ENCODE measurements at places on chromosomes 2 and 18.

GRCh38 chr2:117349687-117350086, 464.8 kb upstream of the DDX18 start:
- no peak overlapping the region for H3K27ac ChIP-seq
- H3K4me3 ChIP-seq: no peak overlapping the region
- H3K36me3 ChIP-seq: no peaks in the 10 kb centered on the region
- DNase-seq: no peak
- H3K4me1 ChIP-seq: no peaks in the 10 kb centered on the region

GRCh38 chr2:135744760-135745314, 3.2 kb downstream of the UBXN4 start:
- H3K27me3 ChIP-seq: no peaks in the 10 kb centered on the region
- H3K4me3 ChIP-seq: peak overlapping the region; percentile 63
- H3K4me1 ChIP-seq: peaks cover 31% of the 10 kb centered on the region
- H3K27ac ChIP-seq: no peak overlapping the region

DNA sequence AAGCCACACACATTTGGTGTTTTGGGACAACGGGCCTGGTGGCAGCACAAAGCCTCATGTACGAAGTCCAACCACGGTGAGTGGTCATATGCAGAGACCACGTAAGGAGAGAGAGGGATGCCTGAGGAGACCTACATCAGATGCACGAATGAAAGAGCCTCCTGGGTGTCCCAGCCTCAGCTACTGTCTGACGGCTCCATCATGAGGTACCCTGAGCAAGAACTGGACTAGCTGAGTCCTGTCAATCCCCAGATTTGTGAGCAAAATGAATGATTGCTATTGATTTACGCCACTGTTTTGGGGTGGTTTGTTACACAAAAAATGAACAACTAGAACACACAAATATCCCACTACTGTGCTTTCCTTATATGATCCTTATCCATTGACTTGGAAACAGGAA, 275.7 kb upstream of the KYNU start:
- H3K4me1 ChIP-seq: no peaks in the 10 kb centered on the region
- H3K36me3 ChIP-seq: no peaks in the 10 kb centered on the region
- H3K4me3 ChIP-seq: no peak overlapping the region
- no peak overlapping the region for H3K27ac ChIP-seq

DNA sequence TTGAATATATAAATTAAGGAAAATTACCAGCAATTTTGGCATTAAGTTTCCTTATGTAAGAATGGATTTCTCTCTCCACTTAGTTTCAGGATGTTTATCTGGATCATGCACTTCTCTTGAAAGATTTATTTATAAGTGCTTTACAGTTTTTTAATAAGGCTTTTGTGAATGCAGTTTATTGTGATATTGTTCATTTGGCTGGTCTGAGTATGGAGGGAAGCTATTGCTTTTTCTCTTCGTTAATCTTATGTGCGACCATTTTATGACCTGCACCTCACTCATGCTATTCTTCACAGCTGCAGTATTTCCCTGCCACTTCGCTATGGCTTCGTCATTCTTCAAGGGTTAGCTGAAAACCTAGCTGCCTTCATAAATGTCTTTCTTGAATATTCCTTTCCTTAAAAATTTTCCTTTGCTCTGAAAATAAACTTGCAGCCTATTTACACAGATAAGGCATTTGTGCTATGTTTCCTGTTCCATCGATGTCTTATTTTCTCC, 233.4 kb downstream of the SOCS6 start:
- H3K27me3 ChIP-seq: no peaks in the 10 kb centered on the region
- no peak overlapping the region for H3K4me3 ChIP-seq
- H3K36me3 ChIP-seq: no peaks in the 10 kb centered on the region
- DNase-seq: no peak
- no peaks in the 10 kb centered on the region for H3K4me1 ChIP-seq

- peaks cover 4% of the 10 kb centered on the region for H3K36me3 ChIP-seq
- H3K4me1 ChIP-seq: peaks cover 50% of the 10 kb centered on the region
- no peak for DNase-seq
- peak overlapping the region; percentile 35 for H3K27ac ChIP-seq
- peaks cover 51% of the 10 kb centered on the region for H3K27me3 ChIP-seq
- H3K4me3 ChIP-seq: no peak overlapping the region
Observed at GRCh38 chr18:46337271-46337670, 233.1 kb downstream of the HAUS1 start.

DNA sequence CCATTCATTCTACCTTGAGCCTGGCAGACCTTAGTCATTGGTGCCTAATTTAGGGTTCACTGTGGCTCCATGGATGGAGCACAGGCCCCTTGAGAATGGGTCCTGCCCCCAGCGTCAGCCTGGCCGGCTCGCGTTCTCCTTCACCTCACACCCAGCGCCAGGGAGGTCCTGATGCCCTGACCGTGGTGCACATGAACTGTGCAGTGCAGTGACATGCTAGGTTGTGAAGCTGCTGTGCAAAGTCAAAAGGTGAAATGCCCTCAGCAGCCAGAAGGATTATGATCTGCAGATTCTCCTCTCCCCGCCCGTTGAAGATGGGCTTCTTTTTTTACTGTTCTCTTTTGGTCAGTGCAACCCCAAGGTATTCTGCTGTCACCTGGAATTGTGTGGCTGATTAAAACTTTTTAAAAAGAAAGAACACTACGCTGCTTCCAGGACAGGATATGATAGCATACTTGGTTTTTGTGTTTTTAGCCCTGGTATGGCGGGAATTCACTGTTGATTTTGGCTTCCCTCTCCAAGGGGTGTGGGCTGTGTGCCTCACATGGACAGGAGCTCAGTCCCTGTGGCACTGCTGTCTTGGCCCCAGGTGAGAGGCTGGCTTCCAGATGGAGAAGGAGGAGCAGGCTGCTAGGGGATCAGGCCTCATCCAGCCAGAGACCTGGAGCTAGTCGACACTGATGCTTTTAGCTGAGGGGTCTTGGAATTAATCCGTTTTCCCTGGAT, 49.4 kb upstream of the MCFD2 start:
- DNase-seq: no peak
- peaks cover 21% of the 10 kb centered on the region for H3K36me3 ChIP-seq
- H3K27ac ChIP-seq: no peak overlapping the region
- no peaks in the 10 kb centered on the region for H3K27me3 ChIP-seq
- H3K4me1 ChIP-seq: peaks cover 13% of the 10 kb centered on the region
- no peak overlapping the region for H3K4me3 ChIP-seq

GRCh38 chr2:117086174-117086942, 728.1 kb upstream of the DDX18 start:
- DNase-seq: no peak
- H3K27me3 ChIP-seq: no peaks in the 10 kb centered on the region

GRCh38 chr18:45900623-45901022, 66.5 kb downstream of the EPG5 start:
- peaks cover 2% of the 10 kb centered on the region for H3K4me1 ChIP-seq
- peaks cover 20% of the 10 kb centered on the region for H3K36me3 ChIP-seq
- no peak overlapping the region for H3K27ac ChIP-seq
- H3K4me3 ChIP-seq: no peak overlapping the region

DNA sequence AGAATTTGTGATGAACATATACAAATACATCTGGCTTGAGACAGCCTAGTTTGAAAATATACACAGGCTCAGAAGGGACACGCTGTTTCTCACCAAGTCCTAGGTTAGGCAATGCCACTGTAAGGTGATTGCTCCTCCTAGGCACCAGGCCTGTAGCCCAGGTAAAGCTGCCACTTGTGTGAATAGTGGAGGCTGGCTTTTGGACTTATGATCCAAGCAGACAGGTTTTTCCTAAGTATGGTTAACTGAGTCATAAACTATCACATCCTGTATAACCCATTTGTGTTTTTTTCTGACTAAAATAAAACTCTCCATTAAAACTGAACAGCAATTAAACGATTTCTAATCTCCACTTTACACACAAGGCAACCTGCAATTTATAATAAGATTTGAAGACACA, 81.0 kb downstream of the SEMA4F start:
- H3K27ac ChIP-seq: no peak overlapping the region
- H3K27me3 ChIP-seq: peaks cover 10% of the 10 kb centered on the region
- H3K4me3 ChIP-seq: no peak overlapping the region
- H3K4me1 ChIP-seq: peaks cover 5% of the 10 kb centered on the region
- H3K36me3 ChIP-seq: peaks cover 9% of the 10 kb centered on the region
- DNase-seq: no peak

DNA sequence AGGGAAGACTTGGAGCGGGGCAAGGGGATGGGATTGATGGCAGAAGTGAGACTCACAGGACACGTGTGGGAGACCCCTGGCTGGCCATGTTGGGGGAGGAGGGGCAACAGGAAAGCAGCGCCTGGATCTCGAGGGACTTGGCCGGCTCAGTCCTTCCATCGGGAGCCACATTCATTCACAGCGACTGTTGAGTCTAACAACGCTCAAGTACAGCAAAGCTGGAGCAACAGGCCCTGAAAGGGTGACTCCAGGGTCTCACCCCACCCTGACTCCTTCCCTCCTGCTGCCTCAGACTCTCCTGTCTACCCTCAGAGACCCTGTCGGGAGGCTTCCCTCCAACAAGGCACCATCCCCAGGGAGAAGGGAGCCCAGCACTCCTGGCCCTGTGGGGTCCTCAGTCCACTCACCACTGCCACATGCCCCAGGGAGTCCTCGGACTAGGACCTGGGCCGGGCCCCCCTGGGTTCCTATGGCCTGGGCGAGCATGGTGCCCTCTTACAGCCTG, 14.8 kb upstream of the ALPI start:
- H3K4me3 ChIP-seq: no peak overlapping the region
- no peaks in the 10 kb centered on the region for H3K36me3 ChIP-seq

GRCh38 chr2:111116843-111117597, 3.7 kb upstream of the BCL2L11 start:
- no peak overlapping the region for H3K27ac ChIP-seq
- peaks cover 29% of the 10 kb centered on the region for H3K4me1 ChIP-seq
- H3K36me3 ChIP-seq: no peaks in the 10 kb centered on the region
- peak overlapping the region; percentile 78 for H3K4me3 ChIP-seq
- H3K27me3 ChIP-seq: peaks cover 62% of the 10 kb centered on the region

- H3K36me3 ChIP-seq: peaks cover 21% of the 10 kb centered on the region
- H3K4me1 ChIP-seq: no peaks in the 10 kb centered on the region
- no peak overlapping the region for H3K4me3 ChIP-seq
- H3K27me3 ChIP-seq: no peaks in the 10 kb centered on the region
- no peak overlapping the region for H3K27ac ChIP-seq
- no peak for DNase-seq
Observed at GRCh38 chr2:61055557-61055956, 10.1 kb upstream of the SANBR start.

- no peaks in the 10 kb centered on the region for H3K36me3 ChIP-seq
- H3K4me1 ChIP-seq: peaks cover 18% of the 10 kb centered on the region
- peaks cover 9% of the 10 kb centered on the region for H3K27me3 ChIP-seq
- no peak overlapping the region for H3K27ac ChIP-seq
Observed at GRCh38 chr18:49029628-49030027, 78.9 kb upstream of the SMAD7 start.

DNA sequence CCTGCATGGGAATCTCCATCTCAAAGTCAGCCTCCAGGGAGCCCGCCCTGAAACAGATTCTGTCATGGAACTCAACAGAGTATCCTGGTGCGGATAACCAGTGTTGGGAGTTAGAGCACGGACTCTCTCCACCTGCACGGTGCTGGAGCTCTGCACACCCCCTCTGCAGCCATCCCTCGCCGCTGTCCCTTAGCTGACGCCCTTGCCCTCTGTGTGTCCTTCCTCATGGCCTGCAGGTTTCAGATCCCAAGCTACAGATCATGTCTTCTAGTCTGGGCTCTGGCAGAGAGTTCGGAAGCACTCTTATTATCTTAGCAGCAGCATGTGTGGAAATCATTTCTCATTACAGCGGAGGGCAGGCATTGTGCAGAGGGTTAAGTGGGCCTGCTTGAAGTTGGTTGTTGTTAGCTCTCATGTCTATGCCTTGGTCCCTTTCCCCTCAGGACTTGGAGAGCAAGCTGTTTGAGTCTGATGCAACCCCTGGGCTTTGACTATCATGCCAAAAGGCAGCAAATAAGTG, 26.0 kb downstream of the TMEM127 start:
- H3K27ac ChIP-seq: no peak overlapping the region
- no peaks in the 10 kb centered on the region for H3K27me3 ChIP-seq
- peaks cover 25% of the 10 kb centered on the region for H3K4me1 ChIP-seq
- H3K36me3 ChIP-seq: peaks cover 10% of the 10 kb centered on the region

GRCh38 chr2:217756375-217757107, 246.3 kb downstream of the TNS1 start:
- peak; percentile 89 for DNase-seq
- peaks cover 8% of the 10 kb centered on the region for H3K36me3 ChIP-seq
- no peaks in the 10 kb centered on the region for H3K27me3 ChIP-seq
- peaks cover 27% of the 10 kb centered on the region for H3K4me1 ChIP-seq
- peak overlapping the region; percentile 67 for H3K4me3 ChIP-seq

GRCh38 chr18:39793609-39794008, 2161.4 kb upstream of the PIK3C3 start:
- H3K27me3 ChIP-seq: no peaks in the 10 kb centered on the region
- no peak overlapping the region for H3K4me3 ChIP-seq
- no peak for DNase-seq
- H3K4me1 ChIP-seq: no peaks in the 10 kb centered on the region

DNA sequence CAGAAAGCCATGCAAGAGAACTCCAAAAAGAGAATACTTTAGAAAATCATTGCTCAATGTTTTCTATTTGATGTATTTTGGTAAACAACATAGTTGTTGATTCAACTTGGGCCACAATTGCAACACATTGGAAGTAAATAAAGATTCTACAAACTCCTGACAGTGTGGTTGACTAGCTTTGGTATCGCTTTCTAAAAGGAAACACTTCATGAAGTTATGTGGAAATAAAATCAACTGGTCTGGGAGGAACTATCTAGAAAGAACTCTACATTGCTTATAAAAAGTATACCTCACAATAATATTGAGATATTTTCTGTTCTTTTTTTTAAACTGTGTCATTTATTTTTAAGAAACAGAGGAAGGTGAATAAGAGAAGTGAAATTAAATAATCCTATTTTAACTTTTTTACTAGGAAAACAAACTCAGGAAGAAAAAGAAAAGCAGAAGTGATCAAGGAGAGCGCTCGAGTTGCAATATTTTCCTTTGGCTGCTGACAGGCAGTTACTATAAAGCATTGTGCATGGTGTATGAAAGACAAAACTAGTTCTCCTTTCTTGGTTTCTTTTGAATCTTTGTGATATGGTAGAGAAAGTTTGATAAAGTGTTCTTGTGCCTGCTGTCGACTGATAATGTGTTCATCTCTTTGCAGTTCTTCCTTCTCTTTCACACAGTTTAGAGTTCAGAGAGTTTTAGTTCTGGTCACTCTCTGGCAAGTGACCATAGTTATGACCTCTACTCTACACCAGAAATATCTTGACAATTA, 3.0 kb downstream of the DHRS9 start:
- DNase-seq: no peak
- peaks cover 3% of the 10 kb centered on the region for H3K36me3 ChIP-seq
- H3K27ac ChIP-seq: no peak overlapping the region
- peaks cover 9% of the 10 kb centered on the region for H3K4me1 ChIP-seq
- peaks cover 11% of the 10 kb centered on the region for H3K27me3 ChIP-seq
- H3K4me3 ChIP-seq: no peak overlapping the region

GRCh38 chr2:86025976-86026743, 79.5 kb downstream of the POLR1A start:
- no peak overlapping the region for H3K4me3 ChIP-seq
- peaks cover 28% of the 10 kb centered on the region for H3K36me3 ChIP-seq
- H3K4me1 ChIP-seq: peaks cover 3% of the 10 kb centered on the region

GRCh38 chr2:145157741-145158591, 638.0 kb upstream of the ZEB2 start:
- no peak overlapping the region for H3K4me3 ChIP-seq
- no peaks in the 10 kb centered on the region for H3K36me3 ChIP-seq
- H3K4me1 ChIP-seq: no peaks in the 10 kb centered on the region
- DNase-seq: no peak

- DNase-seq: no peak
- H3K27me3 ChIP-seq: no peaks in the 10 kb centered on the region
- no peaks in the 10 kb centered on the region for H3K36me3 ChIP-seq
- no peak overlapping the region for H3K4me3 ChIP-seq
- no peak overlapping the region for H3K27ac ChIP-seq
- H3K4me1 ChIP-seq: no peaks in the 10 kb centered on the region
Observed at GRCh38 chr2:132902626-132903025, 232.6 kb upstream of the LYPD1 start.

All from activated naive CD8-positive, alpha-beta T cell treated with anti-CD3 and anti-CD28 coated beads, Interleukin-2, amount 10 ng/mL, durations not matched to agents 7 days and 5 days (primary cell).